ENCODE measurements at places on chromosomes 3 and 15.

DNA sequence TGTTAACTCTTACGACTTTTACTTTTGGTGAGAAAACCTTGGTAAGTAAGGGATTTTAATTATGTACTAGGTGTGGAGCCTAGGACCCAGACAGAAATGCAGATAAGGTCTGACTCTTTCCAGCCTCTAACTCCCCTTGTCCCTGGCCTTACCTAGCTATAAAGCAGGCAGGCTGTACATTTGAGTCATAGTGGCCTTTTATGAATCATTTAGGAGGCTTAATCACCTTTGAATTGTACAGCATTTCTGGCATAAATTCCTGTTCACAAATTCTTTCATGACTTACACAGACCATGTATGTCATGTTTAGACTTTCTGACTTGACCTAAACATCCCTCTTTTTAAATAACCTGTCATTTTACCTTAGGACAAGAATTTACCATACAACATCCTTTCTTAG, 47.4 kb downstream of the CHCHD4 start:
- DNase-seq = no peak

DNA sequence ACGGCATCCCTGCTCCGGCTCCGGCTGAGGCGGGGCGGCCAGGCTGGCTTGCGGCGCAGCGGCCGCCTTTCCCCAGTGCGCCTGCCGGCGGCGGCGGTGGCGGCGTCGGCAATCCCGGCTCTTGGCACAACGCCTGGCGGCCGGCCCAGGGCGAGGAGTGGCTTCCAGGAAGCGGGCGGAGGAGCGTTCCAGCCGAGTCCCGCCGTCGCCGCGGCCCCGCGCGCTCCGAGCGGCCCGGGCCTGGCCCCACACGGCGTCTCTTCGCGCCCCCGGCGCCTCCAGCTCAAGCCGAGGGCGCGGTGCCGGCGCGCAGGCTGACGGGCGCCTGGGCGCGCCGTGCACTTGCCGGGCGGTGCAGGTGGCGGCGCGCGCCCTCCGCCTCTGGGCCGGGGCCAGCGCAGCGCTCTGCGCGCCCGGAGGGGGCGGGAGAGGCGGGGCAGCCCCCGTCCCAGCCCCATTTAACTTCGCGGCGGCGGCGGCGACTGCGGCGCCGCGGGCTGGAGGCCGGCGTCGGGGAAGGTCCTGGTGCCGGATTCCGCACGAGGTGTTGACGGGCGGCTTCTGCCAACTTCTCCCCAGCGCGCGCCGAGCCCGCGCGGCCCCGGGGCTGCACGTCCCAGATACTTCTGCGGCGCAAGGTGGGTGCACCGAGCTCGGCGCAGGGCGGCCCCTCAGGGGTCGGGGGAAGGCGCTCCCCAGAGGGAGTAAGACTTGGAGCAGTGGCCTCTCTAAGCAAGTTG, at the start of gene ADAMTSL3:
Gene ADAMTSL3 (plus strand): TSS at position 485 of the 740 bp plus-strand sequence. CDS start 1,639 bp downstream, outside the sequence.
- DNase-seq = peak; percentile 68

DNA sequence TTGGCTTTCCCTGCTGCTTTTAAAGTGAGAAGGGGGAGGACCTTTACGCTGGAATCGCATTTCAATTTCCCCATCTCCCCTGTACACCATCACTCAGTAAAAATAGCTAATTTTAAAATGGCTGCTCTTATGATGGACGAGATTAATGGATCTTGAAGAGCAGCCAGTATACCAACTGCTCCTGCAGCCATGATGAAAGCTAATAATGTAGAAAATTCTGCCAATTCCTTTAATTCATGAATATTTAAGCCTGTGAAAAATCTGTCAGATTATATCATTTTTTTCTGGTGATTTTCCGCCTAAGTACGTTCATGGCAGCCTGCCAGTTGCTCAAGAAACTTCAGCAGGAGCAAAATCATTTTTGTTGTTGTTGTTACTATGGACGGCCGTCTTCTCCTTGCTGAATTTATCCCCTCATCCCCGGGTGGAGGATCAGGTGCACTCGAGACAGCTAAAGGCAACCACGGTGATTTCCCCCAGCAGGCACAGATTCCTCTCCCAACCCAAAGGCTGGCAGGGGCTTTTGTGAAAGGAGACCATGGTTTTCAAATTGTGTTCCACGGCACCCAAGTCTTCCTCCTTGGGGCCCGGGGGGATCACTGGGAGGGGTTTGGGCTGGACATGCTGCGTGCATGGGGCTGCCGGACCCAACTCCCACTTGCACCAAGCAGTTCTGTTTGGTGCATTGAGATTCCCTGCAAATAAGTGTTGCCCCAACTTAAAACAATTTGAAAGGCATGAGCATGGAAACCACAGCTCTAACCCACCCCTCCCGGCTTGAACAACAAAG, 289.6 kb downstream of the UACA start:
- DNase-seq = no peak

DNA sequence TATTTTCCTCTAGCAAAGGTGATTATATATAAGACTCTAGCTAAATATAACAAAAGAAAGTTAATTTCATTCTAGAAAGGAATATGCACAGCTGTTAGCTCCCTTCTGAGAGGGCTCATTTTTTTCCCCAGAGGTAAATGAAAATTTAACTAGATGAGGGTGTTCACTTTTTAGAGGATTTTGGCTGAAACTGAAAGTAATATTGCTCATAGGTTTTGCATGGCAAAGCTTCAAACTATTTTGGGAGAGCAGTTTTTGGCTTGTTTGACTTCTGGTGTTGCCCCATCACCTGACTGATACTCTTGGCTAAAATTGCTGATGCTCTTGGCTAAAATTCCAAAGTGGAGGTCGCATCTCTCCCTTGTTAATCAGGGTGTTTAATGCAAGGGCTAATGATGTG, 311.9 kb downstream of the EDEM1 start:
- DNase-seq = no peak

DNA sequence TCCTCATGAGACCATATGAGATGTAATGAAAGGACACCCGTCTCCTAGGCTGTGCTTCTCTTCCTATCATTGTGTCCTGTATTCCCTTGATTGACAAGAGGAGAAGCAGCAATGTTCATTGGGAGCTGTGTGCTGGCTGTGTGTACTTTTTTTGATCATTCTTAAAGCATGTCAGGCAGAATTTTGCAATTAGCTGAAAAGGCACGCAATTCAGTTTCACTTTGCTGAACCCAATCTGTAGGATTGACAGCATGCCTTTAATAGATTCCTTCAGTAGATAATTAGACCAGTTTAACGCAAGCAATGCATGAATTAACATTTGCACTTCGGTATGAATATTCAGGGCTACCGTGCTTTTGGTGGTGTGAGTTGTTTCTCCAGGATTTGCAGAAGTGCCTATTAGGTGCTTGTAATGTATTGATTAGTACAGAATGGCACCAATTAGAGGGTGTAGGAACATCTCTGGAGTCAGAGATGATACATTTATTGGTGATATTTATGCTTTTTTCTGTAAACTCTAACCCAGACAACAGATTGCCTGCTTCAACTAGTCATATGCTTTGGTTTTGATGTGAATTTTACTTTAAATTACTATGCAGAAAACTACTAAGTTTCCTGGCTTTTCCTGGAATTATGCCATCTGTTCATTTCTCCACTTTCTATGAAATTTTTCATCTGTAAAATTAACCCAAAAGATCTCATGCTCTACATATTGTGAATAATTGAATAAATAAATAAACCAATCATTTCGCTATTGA, 114.3 kb downstream of the NSUN3 start:
- DNase-seq = no peak

GRCh38 chr3:167876620-167877281, 141.2 kb downstream of the SERPINI1 start:
- peak; percentile 43 for DNase-seq

DNA sequence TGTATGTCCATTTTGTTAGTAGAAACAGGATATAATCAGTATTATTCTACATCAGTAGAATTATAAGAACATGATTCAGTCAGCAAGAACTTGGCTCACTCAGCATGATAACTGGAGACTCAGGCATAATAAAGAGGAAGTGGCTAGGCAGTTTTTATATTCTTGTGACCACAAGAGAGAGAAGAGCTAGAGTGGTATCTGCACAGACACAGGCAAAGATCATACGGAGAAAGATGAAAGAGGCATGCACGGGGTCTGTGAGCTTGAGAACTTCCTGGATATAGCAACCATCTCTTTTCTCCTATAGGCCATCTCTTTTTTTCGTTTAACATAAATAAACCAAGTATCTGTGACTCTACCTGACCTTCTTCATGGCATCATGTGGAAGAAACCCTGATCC, 46.8 kb downstream of the MYO5A start:
- peak; percentile 57 for DNase-seq

GRCh38 chr3:61912158-61912557, 350.8 kb downstream of the PTPRG start:
- DNase-seq = no peak

- DNase-seq = peak; percentile 31
Observed at GRCh38 chr3:165983284-165983683, 146.1 kb upstream of the BCHE start.

GRCh38 chr3:58072052-58072762, 64.0 kb downstream of the FLNB start:
- DNase-seq = no peak

DNA sequence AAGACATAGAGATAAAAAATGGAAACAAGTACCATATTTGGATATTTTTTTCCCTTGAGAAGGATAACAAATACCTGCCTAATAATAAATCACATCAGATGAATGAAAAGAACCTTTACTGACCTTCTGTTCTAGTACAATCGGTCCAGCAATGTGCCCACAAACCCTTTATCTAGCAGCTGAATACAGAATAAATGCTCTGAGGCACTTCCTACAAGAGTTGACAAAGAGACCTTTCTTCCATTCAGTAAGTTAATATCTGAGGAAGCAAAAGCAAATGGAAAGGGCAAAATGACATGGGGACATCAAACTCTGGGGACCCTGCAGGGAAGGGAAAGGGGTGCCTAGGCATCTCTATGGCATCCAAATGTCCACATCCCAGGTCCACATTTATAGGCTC, 115.8 kb downstream of the NEK10 start:
- DNase-seq = no peak

- no peak for DNase-seq
Observed at GRCh38 chr15:78931439-78932257, 13.2 kb downstream of the CTSH start.

- no peak for DNase-seq
Observed at GRCh38 chr15:90592131-90592881, 62.6 kb downstream of the CRTC3 start.

- peak; percentile 30 for DNase-seq
Observed at GRCh38 chr3:5016211-5017161, 37.2 kb downstream of the BHLHE40 start.

DNA sequence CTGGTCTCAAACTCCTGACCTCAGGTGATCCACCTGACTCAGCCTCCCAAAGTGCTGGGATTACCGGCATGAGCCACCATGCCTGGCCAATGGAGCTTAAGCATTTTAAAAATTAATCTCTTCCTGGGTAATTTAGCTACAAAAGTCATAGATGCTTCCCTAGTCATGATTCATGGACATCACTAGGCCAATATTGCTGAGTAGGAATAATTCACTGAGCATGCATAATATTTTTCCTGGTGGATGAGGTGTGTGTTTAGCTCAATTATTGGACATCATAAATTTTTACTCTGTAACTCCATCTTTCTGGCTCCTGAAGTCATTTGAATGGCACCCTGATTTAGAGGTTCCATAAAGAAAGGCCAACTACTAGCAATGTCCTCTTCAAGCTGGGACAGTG, 512.9 kb upstream of the AGTR1 start:
- DNase-seq = no peak

- DNase-seq = no peak
Observed at GRCh38 chr15:93063262-93063671, 25.7 kb downstream of the RGMA start.

DNA sequence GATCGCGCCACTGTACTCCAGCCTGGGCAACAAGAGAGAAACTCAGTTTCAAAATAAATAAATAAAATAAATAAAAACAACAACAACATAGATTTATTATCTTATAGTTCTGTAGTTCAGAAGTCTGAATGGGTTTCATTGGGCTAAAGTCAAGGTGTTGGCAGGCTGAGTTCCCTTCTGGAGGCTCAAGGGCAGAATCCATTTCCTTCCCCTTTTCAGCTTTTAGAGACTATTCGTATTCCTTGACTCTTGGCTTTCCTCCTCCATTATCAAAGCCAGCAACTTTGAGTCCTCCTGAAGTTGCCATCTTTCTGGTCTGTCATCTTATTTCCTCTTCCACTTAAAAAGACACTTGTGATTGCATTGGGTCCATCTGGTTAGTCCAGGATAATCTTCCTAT, 12.1 kb downstream of the BLM start:
- no peak for DNase-seq

- DNase-seq = no peak
Observed at GRCh38 chr3:48863122-48863521, 15.4 kb upstream of the PRKAR2A start.

DNA sequence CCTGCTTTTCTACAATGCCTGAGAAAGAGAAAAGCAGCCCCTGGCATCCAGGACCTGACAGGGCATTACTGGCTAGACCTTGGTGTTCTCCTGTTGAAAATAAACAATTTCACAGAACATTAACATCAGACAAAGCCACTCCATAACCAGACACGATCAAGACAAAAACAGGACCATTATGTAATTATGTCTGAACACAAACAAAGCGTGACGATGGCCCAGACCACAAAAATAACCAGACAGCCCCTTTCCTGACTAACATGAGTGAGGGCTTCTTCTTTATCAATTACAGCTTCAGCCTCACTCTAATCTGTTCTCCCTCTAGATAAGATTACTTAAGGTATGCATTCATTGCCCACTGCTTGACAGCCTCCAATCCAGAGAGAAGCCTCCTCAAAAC, 172.7 kb upstream of the LMCD1 start:
- no peak for DNase-seq

DNA sequence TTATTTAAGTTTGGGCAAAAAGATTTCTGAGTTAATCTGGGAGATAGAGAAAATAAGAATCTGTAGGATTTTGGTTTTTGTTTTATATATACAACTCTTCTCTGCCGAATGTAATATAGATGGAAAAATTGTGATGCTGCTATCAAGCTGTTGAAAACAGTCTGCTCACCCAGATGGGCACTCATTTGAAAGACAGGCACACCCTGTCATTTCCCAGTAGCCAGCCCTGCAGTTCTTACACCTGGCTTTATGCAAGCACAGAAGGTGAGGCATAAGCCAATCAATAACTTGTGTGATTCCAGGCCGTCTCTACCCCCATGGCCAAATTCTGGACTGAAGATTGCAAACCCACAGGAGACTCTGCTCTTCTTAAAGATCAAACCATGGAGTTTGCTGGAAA, 27.1 kb upstream of the PTX3 start:
- no peak for DNase-seq

DNA sequence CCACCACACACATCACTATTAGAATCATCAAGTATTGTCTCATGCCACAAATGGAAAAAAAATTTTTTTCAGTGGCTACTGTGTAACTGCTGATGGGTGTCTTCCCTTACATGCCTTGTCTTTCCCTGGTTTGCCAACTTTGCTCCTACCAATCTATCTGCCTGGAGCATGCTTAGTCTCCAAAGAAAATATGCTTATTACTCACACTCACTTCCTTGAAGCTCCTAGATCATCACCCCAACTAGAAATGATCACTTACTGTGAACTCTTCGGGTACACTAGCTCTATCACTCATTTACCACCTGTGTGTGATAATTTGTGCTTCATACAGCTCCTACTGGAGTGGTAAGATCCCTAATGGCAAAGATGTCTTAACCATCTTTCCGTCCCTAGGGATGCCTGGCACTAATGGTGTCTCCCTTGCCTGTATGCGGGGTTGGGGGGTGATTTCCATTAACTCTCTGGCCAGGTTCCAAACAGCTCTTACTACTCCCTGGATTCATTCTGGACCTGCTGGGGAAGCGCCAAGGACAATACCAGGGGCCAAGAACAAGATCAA, 799 bp downstream of the VPS33B start:
- peak; percentile 38 for DNase-seq

- no peak for DNase-seq
Observed at GRCh38 chr3:190617185-190617584, 103.3 kb downstream of the IL1RAP start.

Data from ACHN (cell line).